ENCODE measurements at places on chromosomes 12 and 14.
A peak's percentile ranks its signal among the peaks of the same experiment; 100 is the strongest.

- no peak for DNase-seq
These were observed 66.0 kb downstream of the CDC42BPB start for GRCh38 chr14:102991376-102991775.

DNA sequence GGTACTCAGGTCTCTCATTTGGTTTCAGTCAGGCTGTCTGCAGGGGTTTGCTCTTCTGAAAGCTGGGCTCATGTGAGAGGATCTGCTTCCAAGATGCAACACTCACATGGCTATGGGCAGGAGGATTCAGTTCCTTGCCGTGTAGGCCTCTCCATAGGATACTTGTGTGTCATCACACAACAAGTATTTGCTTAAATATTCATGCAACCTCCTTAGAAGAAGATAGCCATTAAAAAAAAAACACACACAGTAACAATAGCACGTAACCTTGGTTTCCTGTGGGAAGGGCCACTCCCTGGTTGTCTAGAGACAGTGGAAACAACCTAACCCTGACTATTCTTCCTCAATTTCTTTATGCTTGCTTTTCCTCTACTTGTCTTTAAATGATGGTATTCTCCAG lies 31.8 kb upstream of the CLEC4E start:
- DNase-seq: no peak

DNA sequence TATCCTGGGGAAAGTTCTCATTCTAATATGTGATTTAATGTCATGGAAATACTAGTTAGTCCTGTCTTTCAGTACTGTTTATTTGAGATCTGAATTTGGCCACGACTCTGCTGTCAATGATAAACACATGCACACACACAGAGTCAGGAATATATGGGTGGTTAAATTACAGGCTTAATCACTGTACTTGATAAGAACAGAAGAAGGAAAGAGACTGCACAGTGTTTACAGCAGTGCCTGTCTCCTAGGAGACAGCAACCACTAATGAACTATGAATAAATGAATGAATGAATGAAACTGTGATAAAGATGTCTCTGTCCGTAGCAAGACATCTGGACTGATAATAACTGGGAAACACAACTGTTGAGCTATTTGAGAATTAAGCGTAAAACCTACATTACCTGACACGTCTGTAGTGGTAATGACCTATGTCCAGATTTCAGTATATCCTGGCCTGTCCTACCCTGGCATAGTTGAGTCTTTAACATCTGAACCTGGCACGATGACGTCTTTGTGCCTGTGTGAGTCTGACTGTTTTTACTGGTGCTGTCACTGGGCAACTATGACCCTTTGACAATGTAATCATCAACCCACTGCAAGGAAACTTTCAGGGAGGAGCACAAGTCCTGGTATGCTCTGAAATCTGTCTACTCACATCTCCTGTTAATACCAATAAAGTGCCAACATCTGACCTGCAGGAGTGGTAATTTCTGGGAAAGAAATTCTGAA lies 524.6 kb downstream of the TMEM132D start:
- no peak for DNase-seq

- no peak for DNase-seq
These were observed 14.1 kb downstream of the PPFIBP1 start for GRCh38 chr12:27537855-27538675.

GRCh38 chr14:53957739-53958138 lies 1.1 kb upstream of the BMP4 start:
- DNase-seq: no peak

- DNase-seq: no peak
These were observed 100.9 kb upstream of the CPNE8 start for GRCh38 chr12:39006286-39006685.

DNA sequence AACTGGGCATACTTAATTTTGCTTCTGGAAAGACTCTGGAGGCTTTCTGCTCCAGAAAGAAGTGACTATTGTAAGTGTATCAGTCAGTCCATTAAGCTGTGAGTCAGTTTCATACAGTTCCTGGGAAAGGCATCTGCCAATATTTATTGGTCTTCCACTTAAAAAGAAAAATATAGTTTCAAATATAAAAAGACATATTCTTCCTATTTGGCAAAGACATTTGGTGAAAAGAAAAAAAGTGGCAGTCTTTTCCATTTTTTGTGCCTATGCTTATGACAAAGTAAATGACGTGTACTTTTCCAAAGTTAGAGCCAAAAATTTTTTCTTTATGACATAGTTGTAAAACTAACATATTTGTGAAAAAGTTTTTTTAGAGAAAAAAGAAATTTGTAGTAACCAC lies 12.3 kb downstream of the TMEM30B start:
- DNase-seq: no peak

- DNase-seq: no peak
These were observed 20.5 kb downstream of the CLEC2A start for GRCh38 chr12:9911708-9912107.

GRCh38 chr14:24416254-24416931 lies 13.1 kb downstream of the CBLN3 start:
- DNase-seq: no peak

- DNase-seq: no peak
These were observed 15.3 kb downstream of the TNFRSF1A start for GRCh38 chr12:6326316-6327228.

GRCh38 chr14:77864085-77864484 lies 64.2 kb downstream of the ADCK1 start:
- DNase-seq: no peak

DNA sequence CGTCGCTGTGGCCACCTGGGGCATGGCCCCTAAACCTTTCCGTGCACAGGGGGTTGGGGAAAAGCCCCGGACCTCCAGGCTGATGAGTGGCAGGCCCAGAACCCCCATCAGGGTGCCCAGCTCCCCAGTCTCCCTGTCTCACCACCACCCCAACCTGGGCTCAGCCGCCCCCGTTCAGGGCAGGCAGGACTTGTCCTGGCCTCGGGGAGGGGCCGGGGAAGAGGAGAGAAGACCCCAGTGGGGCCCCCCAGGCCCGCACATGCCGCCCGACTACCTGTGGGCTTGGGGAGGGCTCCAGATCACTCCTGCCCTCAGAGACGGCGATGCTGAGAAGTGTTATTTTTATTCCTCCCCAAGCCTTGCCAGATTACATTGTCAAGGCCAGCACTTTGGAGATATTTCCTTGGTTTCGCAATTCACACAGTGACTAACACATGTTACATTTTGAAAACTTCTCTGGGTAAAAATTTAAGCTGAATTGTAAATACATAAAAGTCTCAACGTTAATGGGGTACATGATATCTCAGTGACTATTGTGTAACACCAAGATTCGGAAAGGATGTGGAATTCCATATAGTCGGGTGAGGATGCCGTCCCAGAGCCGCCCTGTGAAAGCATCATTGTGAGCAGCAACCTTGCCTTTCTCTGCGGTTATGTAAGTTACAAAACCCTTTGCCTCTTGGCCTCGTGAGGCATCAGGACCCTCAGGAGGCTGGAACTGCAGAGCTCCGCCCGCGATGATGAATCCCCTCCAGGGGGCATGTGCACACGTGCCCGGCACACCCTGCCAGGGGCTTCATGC lies 85.6 kb upstream of the DIO3 start:
- DNase-seq: no peak

GRCh38 chr14:52235866-52236510 lies 31.5 kb upstream of the PTGDR start:
- no peak for DNase-seq

DNA sequence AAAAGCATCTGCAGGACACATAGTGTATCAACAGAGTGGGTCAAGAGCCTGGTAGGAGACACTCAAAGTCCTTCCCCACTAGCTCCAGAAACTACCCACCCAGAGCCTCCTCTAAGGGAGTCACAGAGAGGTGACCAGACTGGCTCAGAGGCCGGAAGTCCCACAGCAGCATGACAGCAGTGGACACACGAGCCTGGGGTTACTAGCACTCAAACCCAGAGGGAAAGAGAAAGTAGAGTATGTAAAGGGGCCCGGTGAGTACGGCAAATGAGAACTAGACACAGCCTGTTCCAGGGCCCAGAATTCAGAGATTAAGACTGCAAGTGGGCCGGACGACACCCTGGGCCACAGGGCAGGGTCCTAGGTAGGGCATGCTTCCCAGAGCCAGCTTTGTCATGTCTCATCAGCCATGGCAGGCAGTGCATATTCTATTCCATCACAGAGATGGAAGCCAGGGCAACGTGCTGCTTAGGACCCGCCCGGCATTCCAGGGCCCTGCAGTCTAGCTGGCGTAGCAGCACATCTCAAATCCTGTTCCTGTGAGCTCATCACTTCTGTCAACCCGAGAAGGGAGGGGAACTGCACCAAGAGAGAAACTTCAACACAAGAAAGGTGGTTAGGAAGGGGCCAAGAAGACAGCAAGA lies 4.2 kb downstream of the IFFO1 start:
- peak; percentile 57 for DNase-seq

DNA sequence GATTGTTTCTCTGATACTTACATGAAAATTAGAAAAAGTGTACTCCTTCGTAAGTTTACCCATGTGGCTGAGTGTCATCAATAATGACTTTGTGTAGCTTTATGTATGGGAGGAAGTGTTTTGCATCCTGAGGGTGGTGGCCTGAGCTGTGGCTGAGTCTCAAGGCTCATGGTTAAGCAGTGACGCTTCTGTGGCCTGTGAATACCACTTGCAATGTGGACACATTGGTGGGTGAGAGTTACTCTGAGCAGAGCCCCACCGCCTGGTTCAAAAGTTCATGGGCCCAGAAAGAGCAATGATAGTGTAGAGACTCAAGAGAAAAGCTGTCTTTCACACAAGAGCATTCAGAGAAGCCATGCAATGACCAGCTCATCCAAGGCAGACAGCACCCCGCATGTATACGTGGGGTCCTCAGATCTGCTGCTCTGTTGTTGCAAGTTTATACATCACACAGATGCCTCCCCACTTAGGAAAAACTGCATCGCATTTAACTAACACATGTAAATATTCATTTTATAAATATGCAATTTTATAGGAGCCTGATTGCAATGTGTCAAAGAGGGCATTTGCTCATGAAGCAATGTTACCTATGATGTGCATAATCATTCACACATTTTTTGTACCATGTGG lies 55.1 kb upstream of the FRMD6 start:
- no peak for DNase-seq

DNA sequence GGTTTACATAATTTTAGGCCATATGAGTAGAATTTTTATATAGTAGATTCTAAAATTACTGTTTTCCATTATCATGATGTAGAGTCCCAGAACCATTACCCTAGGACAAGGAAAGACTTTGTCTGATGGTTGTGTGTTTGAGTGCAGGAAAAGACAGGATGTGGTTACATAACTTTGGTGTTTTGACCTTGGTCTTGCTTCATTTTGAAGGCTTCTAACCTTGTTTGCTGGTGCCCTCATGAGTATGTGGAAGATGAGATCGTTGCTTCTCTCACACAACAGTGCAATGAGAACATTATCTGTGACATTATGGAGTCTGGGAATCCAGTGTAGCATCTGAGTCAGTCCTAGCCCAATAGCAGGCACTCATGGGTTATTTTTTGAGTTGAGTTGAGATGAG lies 106.2 kb downstream of the IGF1 start:
- DNase-seq: no peak

GRCh38 chr14:23442721-23443356 lies 7.4 kb upstream of the MYH7 start:
- DNase-seq: no peak

GRCh38 chr12:85831327-85831990 lies 4.8 kb downstream of the RASSF9 start:
- DNase-seq: no peak

GRCh38 chr12:100141666-100141997 lies 1.0 kb downstream of the BLTP3B start:
- DNase-seq: peak; percentile 79

DNA sequence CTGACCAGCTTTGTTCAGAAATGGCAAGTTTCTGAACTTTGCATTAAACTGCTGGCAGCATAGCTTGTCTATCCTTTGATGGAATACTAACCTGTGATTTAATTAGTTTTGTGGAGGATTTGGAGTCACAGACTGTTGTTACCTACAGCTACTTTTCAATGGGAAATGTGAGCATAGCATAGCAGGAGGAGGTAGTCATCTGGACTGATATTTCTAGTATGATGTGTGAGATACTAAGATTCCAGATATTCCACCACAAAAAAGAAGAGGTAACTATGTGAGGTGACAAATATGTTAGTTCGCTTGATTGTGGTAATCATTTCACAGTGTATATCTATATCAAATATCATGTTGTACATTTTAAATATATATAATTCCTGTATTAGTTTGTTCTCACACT lies 833.0 kb downstream of the SLC6A15 start:
- DNase-seq: no peak

DNA sequence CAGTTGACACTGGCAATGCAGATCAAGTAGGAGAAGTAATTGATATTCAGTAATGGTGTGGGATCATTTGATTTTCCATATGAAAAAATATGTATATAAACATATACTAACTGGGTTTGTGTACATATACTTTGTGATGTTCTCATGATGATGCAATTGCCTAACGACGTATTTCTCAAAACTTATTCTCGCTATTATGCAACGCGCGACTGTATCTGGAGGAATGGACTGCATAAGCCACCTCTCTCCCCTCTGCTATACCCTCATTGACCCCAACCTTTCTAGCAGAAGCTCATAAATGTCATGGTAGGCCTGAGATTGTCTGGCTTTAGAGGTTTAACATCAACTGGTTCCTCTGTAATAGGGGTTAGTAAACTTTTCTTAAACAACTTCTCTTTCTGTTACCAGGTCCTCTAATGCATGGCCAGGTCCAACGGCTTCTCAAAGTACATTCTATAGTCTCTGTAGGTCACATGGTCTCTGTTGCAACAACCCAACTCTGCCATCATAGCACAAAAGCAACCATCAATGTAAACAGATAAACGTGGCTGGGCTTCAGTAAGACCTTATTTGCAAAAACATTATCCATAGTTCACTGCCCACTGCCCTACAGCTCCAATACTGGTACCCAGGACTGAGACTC lies 59.3 kb downstream of the FOXN3 start:
- no peak for DNase-seq

DNA sequence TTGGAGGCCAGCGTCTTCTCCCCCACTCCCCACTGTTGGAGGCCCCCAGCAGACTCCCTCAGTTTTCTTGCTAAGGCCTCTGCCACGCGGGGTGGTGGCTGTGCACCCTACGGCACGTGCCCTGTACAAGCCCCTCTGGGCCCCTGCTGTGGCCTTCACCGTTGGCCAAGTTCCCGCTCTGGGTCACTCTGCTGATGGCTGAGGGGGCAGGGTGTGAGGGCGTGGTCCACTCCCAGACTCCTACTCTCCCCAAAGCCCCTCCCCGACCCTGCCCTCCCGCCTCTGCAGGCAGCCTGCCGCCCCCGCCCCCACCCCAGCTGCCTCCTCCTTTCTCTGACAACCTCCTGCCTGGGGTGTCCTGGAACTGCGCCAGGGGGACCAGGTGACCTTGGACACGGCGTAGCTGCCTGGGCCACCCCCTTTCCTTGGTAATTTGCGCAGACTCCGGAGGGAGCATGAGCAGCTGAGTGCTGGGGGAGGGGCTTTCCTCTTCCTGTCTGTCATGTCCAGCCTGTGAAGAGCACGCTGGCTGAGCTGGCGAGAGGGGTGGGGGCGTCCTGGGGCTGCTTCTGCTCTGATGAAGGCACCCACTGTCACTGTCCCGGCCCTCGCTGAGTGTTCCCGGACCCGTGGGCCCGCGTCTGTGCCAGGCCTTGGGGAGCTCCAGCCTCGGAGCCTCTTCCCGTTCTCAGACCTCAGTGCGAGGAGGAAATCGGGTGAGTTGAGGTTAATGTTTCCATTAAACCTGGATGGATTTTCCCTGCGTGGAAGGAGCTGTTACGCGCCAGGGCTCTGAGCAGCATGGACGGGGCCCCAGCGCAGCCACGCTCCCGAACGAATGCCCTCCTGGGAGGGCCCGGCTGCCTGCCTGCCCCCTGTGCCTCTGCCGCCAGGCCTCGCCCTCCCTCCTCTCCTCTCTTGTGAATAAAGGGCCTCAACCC lies 85.0 kb downstream of the KIF26A start:
- DNase-seq: no peak

GRCh38 chr12:53938326-53939140 lies at the start of gene HOXC13:
Gene HOXC13, plus strand, starts transcription at chr12:53938831. Its CDS starts 76 bp downstream, at chr12:53938907.
- DNase-seq: no peak
